GM23338 (cell line): ENCODE measurements at places on chromosomes 16 and 17.

DNA sequence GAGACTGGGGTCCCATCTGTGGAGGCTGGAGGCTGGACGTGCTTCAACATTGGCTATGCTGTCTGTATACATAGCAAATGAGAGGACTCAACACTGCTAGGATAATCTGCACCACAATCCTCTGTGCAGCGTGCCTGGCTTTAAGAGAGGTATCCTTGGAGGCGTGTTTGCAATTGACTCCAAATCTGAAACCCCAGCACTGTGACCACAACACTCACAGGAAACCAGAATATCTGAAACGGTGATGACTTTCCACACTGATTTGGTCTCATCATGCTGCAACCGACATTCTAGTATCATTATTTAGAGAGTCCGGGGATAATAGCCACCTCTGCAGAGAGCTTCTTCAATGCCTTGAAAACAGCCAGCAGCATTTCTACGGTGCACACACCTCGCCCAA lies 35.1 kb downstream of the TLE7 start:
- no peak overlapping the region for H3K27ac ChIP-seq
- peaks cover 8% of the 10 kb centered on the region for H3K4me1 ChIP-seq
- no peaks in the 10 kb centered on the region for H3K27me3 ChIP-seq
- no peaks in the 10 kb centered on the region; the same call in 1 of the 2 replicates for H3K36me3 ChIP-seq
- DNase-seq, result no peak

- H3K27ac ChIP-seq, result no peak overlapping the region
- no peaks in the 10 kb centered on the region for H3K36me3 ChIP-seq
- no peak overlapping the region for H3K4me3 ChIP-seq
- no peaks in the 10 kb centered on the region for H3K27me3 ChIP-seq
- DNase-seq, result no peak
These were observed 228.5 kb downstream of the ABCC12 start for GRCh38 chr16:47927330-47927729.

DNA sequence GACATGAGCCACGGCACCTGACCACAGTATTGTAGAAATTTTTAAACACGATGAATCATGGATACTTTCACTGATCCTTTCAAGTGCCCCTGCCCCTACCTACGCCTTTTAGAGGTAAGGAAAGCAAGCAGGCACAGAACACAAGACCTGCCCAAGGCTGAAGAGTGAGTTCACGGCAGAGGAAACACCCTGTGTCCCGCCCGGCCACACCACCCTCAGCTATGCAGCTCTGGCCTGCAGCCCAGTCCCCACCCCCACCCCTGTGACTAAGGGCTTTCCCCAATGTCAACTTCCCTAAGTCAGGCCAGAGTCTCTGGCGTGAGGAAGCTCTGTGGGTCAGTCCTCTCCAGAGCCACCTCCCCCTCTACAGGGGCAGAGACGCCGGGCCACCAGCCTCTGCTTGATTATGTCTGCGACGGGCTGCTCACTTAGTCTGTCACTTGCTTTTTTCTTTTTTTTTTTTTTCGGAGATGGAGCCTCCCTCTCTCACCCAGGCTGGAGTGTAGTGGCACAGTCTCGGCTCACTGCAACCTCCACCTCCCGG lies 8.4 kb downstream of the SLC16A5 start:
- no peaks in the 10 kb centered on the region for H3K36me3 ChIP-seq
- H3K4me1 ChIP-seq, result peaks cover 6% of the 10 kb centered on the region
- peak; percentile 57 for DNase-seq
- H3K27ac ChIP-seq, result no peak overlapping the region

- H3K27ac ChIP-seq, result no peak overlapping the region
- H3K27me3 ChIP-seq, result no peaks in the 10 kb centered on the region
- no peaks in the 10 kb centered on the region for H3K4me1 ChIP-seq
- no peak for DNase-seq
- H3K4me3 ChIP-seq, result no peak overlapping the region
These were observed 69.4 kb downstream of the ZDHHC7 start for GRCh38 chr16:84941921-84942320.

GRCh38 chr16:78903237-78903636 lies 697.3 kb downstream of the MAF start:
- H3K36me3 ChIP-seq, result no peaks in the 10 kb centered on the region; the same call in 1 of the 2 replicates
- no peak overlapping the region for H3K4me3 ChIP-seq
- H3K27me3 ChIP-seq, result no peaks in the 10 kb centered on the region
- no peak overlapping the region for H3K27ac ChIP-seq
- no peak for DNase-seq

- H3K4me3 ChIP-seq, result peak overlapping the region; percentile 52
- no peaks in the 10 kb centered on the region for H3K36me3 ChIP-seq
- peaks cover 83% of the 10 kb centered on the region for H3K27me3 ChIP-seq
- peaks cover 38% of the 10 kb centered on the region for H3K4me1 ChIP-seq
- H3K27ac ChIP-seq, result no peak overlapping the region
These were observed 23.6 kb downstream of the ALOX15B start for GRCh38 chr17:8062435-8062806.

GRCh38 chr17:72120642-72121163 lies at the start of gene SOX9:
TSS of gene SOX9 (plus strand) at chr17:72121020. CDS start at chr17:72121392, 372 bp downstream.
- peak; percentile 97 for DNase-seq
- no peaks in the 10 kb centered on the region; the same call in 1 of the 2 replicates for H3K36me3 ChIP-seq
- H3K27ac ChIP-seq, result no peak within 1 kb of the TSS
- H3K4me1 ChIP-seq, result peaks cover 35% of the 10 kb centered on the region
